ENCODE measurements at places on chromosomes 6 and 20.

DNA sequence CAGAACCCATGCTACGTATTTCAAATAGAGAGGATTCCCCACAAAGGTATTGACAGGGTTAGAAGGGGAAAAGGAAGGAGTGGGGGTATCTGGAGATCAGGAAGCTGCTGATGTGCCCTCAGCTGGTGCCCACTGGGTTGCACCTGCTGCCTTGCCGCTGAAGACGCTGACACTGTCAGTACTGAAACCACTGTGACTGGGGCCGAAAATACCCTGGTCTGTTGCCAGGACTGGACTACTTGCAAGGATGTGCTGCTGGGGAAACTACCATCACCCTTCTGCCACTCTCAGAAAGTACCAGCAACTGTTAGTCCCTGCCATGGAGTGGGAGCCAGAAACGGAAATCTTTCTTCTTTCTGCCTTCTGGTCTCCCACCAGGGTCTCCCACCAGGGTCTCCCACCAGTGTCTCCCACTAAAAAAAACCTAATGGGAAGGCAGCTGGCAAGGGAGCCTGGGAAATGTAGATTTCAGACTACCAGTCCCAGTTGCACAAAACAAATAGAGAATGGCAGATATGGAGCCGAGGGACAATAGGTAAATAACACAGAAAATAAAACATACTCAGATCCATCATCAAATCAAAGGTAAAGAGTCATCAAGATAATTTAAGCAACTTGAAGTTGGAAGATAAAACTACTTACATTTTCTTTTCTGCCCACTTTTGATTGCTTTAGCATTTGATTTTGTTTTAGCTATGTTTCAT is 204.8 kb downstream of the TPBG start:
- no peak for DNase-seq

DNA sequence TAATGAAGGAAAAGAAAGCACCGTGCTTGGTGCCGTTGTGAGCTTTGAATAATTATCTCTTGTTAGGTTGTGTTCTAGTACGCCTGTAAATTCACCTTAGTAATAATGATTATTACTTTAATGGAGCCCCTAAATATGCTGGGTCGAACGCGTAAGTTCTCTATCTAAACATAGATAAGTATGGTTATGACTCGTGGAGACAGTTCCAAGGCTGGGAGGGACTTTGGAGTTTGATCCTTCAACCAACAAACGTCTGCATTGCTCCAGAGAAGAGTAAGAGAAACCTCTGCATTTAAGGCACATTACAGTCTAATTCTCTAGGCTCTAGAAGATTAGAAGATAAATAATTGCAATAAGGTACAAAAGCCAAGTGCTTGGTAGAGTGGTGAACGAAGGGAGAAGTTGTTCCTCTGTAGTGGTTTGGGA is 514 bp downstream of the ACOT13 start:
- peak; percentile 37 for DNase-seq

- peak; percentile 68 for DNase-seq
Measured at GRCh38 chr6:147205690-147206600, 1.7 kb downstream of the STXBP5 start.

- no peak for DNase-seq
Measured at GRCh38 chr6:164130151-164130550, 715.6 kb downstream of the QKI start.

DNA sequence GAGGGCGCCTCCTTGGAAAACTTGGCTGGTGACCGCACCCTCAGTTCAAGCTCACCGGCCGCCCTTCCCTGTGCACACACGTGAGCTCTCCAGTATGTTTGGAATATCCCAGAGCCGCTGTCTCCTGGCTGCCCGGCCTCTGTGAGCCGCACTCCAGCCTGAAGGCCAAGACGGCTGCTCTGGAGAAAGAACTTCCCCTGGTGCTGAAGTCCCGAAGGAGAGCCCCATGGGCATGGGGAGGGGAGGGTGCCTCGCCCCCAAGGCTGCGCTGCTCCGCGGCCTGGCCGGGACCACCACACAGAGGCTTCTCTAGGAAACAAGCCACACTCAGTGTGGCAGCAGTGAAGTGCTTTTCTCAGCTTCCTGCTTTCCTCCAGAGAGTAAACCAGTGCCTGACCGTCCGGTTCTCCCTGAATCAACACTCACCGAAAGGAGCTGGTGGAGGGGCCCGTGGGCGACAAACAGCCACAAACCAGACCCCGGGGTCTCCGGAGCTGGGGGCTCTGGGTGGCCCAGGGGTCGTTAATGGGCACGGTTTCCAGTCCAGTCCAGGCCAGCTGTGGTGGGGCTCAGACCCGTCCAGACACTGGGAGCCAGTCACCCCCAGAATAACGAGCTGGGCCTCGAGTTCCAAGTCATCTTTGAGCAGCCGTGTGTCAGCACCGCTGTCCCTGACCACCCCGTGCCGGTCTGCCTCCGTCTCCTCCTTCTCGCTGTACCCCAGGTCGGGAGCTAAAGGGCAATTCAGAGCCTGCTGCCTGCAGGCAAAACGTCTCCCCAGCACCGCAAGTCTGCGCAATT is 87.4 kb upstream of the BHLHE23 start:
- no peak for DNase-seq
